ENCODE measurements at places on chromosomes 1 and 21.

DNA sequence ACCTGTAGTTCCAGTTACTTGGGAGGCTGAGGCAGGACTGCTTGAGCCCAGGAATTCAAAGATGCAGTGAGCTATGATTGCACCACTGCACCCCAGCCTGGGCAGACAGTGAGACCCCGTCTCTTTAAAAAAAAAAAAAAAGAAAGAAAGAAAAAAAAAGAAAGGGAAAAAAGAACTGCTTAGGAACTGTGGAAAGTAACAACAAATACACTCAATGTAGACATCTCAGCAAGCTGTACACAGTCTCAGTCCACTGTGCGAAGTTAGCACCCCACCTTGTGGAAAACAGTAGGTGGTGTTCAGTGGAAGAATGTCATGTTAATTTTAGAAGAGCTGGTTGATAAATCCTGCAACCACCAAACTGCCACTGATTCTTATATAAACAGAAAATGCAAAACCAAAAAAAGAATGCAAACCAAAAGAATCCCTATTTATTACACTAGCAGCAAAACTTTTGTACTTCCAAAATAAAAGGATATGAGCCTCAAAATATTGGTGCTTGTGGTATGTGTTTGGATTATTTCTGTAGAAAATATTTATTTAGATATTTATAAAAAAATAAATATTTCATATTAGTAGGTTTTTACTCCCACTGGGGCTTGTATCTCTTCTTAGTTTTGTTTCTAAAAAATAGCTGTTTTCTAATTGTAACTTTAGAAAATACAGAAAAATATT lies 31.1 kb downstream of the ALG14 start:
- peak; percentile 17 for DNase-seq

GRCh38 chr1:12485231-12486058 lies 132.6 kb downstream of the DHRS3 start:
- no peak for DNase-seq

- no peak for DNase-seq
These were observed 107.0 kb upstream of the ERG start for GRCh38 chr21:38605236-38605635.

GRCh38 chr1:115329965-115330364 lies 8.1 kb downstream of the NGF start:
- no peak for DNase-seq

DNA sequence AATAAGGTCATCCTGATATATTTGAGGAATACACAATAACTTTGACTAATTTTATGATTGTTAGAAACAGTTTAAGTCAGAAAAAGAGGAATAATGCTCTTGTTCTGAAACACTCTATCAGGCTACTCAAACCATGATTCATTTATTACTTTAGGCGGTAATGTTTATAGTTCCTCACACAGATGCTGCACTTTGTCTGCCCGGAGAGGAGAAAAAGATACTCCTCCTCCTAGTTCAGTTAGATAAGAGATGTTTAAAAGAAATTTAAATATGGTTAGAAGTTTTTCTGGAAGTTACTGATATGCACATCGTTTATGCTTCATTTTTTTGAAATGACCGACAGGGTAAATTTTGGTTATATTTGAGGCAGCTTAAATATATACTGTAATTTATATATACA lies 103.0 kb downstream of the ZMYM4 start:
- no peak for DNase-seq

Data from progenitor cell of endocrine pancreas (in vitro differentiated cells).